ENCODE measurements at places on chromosomes 2 and 18. TPM values are rescaled to one million over a fixed set of nuclear protein-coding genes. Genes with fewer than 3 reads are reported as not detected.

DNA sequence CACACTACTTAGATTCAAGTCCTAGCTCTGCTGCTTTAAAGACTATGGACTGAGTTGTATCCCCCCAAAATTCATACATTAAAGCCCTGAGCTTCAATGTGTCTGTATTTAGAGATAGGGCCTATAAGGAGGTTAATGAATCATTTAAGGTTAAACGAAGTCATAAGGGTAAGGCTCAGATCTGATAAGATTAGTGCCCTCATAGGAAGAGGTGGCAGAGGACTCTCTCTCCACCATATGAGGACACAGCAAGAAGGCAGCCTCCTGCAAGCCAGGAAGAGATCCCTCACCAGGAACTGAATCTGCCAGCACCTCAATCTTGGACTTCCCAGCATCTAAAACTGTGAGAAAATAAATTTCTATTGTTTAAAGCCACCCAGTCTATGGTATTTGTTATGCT lies 3.1 kb upstream of the CYTIP start:
- H3K4me3 ChIP-seq, result no peak overlapping the region
- H3K27me3 ChIP-seq, result no peaks in the 10 kb centered on the region
- no peak overlapping the region for H3K27ac ChIP-seq
- no peak for DNase-seq
- H3K36me3 ChIP-seq, result no peaks in the 10 kb centered on the region

WNT10A gene
- 0.17 TPM for total RNA-seq

DNA sequence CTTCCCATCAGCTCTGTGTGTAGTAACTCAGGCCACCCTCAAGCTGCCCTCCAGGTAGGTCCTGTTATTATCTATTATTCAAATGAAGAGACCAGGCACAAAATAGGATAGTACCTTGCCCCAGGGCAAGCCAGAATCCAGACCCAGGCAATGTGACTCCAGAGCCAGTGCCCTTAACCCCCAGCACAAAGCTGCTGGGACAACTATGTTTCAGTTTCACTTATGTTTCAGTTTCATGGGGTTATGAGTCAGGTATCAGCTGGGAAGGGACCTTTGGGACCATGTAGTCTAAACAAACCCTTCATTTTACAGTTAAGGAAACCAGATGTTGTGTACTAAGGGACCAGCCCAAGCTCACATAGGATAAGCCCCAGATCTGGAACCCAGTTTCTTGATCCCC lies 10.0 kb downstream of the HK2 start:
- H3K27me3 ChIP-seq, result peaks cover 2% of the 10 kb centered on the region
- no peak overlapping the region for H3K4me3 ChIP-seq
- DNase-seq, result no peak
- no peaks in the 10 kb centered on the region for H3K4me1 ChIP-seq
- no peak overlapping the region for H3K27ac ChIP-seq
- no peaks in the 10 kb centered on the region for H3K36me3 ChIP-seq

GRCh38 chr2:175930504-175930903 lies 71.6 kb downstream of the LNPK start:
- no peak overlapping the region for H3K4me3 ChIP-seq
- DNase-seq, result no peak
- no peaks in the 10 kb centered on the region for H3K36me3 ChIP-seq
- H3K27ac ChIP-seq, result no peak overlapping the region
- H3K27me3 ChIP-seq, result no peaks in the 10 kb centered on the region

DNA sequence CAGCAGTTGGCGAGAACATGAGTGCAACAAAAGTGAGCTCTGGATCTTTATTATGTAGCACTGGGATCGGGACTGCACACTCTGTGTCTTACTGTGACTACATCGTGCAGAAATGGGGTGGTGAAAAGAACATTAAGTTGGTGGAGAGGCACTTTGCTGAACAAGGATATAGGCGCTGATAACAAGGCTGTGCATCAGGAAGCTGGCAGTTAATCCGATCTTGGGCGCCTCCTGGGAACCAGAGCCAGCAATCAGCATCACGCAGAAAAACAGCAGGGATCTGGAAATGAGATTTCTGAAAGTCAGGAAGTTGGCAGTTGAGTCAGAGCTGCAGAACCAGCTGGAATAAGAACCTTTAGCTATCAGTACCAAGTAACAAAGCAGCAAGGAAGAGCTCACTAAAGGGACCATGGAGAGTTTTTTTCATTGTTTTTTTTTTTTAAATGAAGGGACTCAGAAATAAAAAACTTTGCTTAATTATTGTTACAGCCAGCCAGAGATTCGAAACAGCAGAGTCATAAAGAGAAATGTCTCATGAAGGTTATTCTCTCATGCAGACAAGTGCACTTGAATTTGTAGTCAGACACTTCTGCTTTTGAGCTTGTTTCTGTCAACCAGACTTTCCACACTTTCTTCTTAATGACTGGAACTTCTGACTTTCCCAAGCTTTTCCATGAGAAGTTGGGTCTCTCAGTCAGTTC lies 22.8 kb upstream of the MYO3B start:
- H3K4me1 ChIP-seq, result peaks cover 20% of the 10 kb centered on the region
- no peaks in the 10 kb centered on the region for H3K27me3 ChIP-seq
- peak; percentile 29 for DNase-seq
- H3K27ac ChIP-seq, result peak overlapping the region; percentile 67
- H3K36me3 ChIP-seq, result no peaks in the 10 kb centered on the region

LYPD6B gene
- total RNA-seq, result 0.69 TPM

DNA sequence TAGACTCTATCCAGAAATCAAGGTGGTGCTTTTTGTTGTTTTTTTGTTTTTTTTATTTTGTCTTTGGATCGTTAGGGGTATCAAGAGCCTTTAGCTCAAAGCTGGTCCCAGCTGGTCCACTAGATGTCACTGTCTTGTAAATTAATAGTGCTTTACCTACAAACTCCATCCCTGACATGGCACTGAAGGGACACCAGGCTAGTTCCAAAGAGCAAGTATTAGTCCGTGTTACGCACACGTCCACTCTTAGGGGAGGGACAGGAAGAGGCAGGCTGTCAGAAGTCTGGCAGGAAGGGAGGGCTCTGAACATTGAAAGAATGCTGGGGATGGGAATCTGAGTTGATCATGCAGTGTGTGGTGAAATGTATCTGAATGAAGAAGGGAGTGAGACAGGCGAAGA lies 85.9 kb upstream of the CCBE1 start:
- no peaks in the 10 kb centered on the region for H3K36me3 ChIP-seq
- no peaks in the 10 kb centered on the region for H3K27me3 ChIP-seq
- no peaks in the 10 kb centered on the region for H3K4me1 ChIP-seq
- no peak overlapping the region for H3K27ac ChIP-seq
